Activated CD8-positive, alpha-beta memory T cell treated with anti-CD3 and anti-CD28 coated beads for 4 hours (primary cell): ENCODE measurements at places on chromosomes 13 and 19.

- no peak for DNase-seq
Measured at GRCh38 chr19:14198384-14199376, 7.3 kb downstream of the ADGRL1 start.

GRCh38 chr13:42400188-42400833 is 128.4 kb downstream of the AKAP11 start:
- DNase-seq = no peak

DNA sequence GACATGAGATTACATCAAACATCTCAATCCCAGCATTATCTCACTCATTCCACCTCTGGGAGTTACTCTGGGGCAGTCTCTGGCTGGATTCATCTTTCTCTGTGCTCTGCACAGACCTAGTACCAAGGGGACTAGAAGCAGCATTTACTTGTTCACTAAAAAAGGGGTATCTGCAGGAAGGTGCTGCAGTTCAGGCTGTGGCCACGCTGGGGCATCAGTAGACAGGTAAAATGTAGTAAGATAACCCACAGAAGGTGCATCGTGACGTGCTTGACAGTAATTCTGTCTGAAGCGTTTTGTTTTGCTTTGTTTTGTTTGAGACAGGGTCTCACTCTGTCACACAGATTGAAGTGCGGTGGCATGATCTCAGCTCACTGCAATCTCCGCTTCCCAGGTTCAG is 29.3 kb downstream of the ZNF564 start:
- no peak for DNase-seq

DNA sequence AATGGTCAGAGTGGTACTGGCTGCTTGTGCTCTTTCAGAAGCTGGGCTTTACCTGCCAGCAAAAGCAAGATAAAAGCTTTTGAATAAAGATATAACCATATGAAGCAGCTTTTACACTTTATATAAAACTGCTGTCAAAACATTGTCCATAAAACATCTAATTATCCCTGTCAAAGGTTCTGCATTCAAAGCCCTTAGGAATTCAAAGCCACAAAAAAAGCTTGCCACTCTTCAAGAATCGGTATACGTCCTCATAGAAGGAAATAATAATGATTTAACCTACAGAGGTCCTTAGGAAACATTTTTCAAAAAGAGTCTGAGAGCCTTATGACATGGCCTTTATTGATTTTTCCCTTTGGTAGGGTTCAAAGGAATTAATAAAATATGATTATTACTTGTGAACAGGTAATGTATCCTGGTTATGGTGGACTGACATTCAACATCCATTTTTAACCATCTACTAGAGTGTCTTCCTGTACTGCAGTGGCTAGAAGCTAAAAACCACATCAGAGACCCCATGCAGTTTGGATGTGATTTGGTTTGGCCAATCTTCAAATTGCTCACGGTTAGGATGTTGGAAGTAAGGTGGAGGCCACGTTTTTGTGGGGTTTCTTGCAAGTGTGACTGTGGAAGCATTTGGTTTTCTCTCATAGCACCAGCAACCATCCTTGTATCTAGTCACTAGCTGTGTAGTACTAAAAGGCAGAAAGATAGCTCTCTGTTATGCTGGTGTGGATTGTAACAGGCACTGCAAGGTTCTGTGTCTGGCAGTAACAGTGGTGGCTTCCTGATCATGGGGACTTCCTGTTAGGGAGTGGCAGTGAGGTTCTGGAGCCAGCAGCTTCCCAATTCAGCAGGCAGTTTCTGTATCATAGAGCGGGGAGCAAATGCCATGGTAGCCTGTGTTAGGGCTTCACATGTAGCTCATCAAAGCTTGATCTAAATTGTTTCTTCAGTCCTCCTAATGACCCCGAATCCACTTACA is 441.5 kb downstream of the DIAPH3 start:
- no peak for DNase-seq

DNA sequence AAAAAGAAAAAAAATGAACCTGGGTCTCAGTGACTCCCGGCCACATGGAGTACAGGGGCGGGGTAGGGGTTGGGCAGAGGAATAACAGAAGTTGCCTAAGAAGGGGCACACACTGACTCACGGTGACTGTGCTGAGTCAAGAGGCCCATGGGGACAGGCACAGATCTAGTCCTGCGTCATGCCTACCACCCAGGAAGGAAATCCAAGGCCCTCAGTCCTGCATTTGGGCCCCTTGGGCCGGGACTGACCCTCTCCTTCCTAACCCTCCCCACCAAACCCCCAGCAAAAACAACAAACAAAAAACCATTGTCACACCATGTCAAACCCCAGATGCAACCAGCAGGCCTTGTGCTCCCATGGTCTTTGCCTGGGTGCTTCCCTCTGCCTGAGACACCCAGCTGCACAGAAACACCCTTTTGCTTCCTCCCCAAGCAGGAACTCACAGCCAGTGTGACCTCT is 9.6 kb upstream of the NOTCH3 start:
- no peak for DNase-seq

GRCh38 chr19:29837448-29837981 is 25.7 kb downstream of the CCNE1 start:
- DNase-seq = no peak

DNA sequence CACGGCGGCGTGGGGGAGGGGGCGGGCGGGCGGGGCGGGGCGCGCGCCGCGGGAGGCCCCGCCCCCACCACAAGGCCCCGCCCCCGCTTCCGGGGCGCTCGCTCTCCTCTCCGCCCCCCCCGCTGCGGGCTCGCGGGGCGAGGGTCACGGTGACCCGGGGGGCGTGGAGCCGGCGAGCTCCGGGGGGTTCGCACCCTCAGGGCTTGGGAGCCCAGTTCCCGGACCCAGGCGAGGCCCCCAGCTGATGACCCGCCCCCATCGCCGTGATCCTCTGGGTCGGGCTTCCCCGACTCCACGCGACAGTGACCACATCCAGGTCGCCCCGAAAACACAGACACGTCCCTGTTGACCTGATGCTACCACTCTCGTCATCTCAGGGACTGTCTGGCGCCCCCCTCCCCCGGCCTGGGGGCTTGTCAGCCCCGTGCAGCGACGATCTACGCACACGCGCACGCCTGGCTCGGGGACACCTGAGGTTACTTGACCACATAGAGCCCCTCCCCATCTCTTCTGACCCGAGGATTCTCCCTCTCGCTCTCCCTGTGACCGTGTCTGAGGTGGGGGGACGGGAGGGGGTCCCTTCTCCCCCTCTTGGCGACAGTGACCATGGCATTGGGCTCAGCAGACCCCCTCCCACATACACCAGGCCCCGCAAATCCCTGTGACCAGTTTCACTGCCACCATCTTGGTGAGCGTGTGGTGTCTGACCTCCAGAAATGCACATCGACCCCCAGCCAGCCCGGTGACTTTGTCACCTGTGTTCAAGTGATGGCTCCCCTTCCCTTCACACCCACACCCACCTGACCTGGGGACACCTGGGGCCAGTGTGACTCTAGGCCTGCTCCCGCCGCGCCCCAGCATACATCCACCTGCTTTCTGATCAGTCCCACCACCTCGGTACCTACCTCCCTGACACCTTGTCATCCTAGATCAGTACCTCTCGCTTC is 670 bp downstream of the MAP2K7 start:
- DNase-seq = peak; percentile 41

- DNase-seq = no peak
Measured at GRCh38 chr13:83884141-83884540, 1.9 kb upstream of the SLITRK1 start.

- DNase-seq = no peak
Measured at GRCh38 chr19:45774765-45775164, 5.7 kb upstream of the SIX5 start.

GRCh38 chr13:49625392-49626079 is 2.8 kb upstream of the ARL11 start:
- DNase-seq = no peak

DNA sequence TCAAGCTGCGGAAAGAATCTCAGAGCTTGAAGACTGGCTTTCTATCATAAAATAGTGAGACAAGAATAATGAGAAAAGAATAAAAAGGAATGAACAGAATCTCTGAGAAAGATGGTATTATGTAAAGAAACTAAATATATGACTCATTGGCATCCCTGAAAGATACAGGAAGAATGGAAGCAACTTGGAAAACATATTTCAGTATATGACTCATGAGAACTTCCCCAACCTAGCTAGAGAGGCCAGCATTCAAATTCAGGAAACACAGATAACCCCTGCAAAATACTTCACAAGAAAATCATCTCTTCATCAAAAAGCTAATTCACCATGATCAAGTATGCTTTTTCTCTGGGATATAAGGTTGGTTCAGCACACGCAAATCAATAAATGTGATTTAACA is 2318.0 kb downstream of the PCDH9 start:
- DNase-seq = no peak

DNA sequence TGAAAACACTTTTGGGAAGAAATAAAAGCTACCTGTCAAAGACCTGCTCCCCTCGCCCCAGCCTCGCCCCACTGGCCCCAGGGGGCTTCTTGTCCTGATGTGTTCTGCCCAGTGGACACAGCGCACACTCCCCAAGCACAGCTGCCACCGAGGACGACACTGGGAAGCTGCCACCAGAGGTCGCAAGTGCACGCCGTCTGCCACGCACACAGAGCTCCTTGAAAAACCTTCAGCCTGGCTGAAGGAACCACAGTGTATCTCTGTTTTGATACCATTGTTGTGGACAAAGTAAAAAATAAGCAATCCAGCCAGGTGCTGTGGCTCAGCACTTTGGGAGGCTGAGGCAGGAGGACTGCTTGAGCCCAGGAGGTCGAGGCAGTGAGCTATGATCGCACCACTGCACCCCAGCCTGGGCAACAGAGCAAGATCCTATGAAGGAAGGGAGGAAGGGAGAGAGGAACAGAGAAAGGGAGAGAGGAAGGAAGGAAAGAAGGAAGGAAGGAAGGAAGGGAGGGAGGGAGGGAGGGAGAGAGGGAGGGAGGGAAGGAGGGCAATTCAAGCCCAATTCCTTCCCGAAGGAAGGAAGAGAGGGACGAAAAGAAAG is 57.3 kb downstream of the CEBPG start:
- no peak for DNase-seq

GRCh38 chr13:25291691-25292090 is 4.4 kb upstream of the MTMR6 start:
- DNase-seq = no peak

DNA sequence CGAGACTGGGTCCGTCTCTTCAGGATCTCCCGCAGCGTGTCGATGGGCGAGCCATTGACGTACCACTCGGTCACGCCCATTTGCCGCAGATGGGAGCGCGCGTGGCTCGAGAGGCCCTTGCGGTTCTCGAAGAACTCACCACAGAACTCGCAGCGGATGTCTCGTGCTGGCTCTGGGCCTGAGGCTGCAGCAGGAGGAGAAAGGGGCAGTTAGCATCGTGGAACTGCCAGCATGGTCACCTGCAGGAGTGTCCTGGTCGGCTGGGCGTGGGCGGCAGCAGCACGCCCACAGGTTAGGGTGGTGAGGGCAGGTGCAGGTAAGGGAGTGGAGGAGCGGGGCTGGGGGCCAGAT is 8.5 kb upstream of the AKAP8L start:
- DNase-seq = no peak
